Forelimb muscle (tissue), 1 donor: ENCODE measurements at places on chromosomes 6 and 20. TPM values are rescaled to one million over a fixed set of nuclear protein-coding genes. Genes with fewer than 3 reads are reported as not detected.

GRCh38 chr6:52557389-52558265 lies 19.2 kb downstream of the TRAM2 start:
- no peak for DNase-seq

- no peak for DNase-seq
Measured at GRCh38 chr20:41406353-41406752, 39.7 kb upstream of the EMILIN3 start.

- no peak for DNase-seq
Measured at GRCh38 chr6:142302421-142303175, 791 bp downstream of the ADGRG6 start.

DNA sequence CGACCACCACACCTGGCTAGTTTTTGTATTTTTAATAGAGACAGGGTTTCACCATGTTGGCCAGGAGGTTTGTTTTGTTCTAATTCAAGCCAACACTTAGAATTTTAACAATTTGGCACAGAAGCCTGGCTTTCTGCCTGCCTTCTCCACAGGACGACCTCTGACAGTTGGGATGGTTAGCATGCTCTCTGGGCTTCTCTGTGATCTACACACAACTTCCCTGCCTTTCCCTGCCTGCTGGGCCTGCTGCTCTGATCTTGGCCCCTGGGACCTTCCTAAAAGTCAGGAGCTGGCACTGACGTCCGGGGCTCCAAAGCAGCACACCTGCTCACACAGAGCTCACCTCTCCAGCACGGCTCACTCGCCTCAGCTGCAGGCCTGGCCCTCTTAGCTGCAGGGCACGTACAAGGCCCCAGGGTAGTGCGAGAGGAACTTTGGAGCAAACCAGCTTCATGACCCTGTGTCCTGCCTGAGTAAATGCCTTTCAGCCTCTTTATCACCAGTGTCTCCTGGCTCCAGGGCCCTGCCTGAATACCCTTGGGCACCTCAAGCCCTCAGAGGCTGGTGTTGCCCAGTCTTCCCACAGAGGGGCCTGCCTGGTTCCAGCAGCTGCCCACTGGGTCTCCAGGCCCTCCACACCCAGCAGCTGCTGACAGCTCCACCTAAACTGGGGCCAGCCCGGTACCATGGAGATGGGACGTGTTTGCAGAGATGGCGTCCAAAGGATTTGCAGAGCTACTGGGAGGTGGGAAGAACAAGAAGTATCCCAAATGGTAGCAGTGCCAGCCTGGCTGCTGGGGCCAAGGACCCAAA lies 96.0 kb downstream of the PSMB1 start:
- DNase-seq = no peak

DNA sequence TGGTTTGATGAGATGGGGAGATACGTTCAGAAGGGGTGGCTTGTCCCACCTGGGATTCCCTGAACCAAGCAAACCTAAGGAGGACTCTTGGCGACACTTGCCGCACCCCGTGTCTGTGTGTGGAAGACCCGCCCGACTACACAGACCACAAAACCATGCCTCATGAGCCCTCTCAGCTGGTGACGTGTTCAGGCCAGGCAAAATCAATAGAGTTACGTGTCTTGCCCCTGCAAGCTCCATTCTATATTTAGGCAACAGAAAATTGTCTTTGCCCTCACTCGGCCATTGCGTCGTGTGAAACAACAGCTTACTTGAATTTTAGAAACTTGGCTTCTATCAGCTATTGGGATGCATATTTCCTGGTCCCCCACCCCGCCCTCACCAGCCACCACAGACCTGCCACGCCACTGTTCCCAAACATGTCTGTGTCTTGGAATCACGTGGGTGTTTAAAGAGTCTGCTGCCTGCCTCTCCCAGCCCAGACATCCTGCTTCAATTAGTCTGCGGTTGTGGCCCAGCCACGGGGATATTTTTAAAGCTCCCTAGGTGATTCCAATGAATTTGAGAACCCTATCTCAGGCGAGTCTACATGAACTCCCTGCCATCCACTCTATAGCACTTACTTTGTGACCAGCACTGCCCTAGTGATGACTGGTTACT lies 279.2 kb upstream of the EXOC2 start:
- DNase-seq = no peak

DNA sequence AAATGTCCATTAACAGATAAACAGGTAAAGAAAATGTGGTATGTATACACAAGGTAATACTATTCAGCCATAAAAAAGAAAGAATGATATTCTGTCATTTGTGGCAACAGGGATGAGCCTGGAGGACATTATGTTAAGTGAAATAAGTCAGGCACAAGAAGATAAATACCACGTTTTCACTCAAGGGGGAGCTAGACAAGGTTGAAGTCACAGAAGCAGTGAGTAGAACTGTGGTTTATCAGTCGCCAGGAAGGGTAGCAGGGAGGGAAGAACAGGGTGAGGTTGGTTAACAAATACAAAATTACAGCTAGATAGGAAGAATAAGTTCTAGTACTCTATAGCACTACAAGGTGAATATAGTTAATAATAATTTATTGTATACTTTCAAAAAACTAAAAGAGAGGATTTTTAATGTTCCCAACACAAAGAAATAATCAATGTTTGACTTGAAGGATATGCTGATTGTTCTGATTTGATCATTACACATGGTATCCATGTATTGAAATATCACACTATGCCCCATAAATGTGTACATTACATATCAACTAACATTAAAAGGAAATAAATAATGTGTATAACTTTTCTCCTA lies 21.1 kb downstream of the RTN4IP1 start:
- DNase-seq = no peak

Gene CLIC5
- polyA plus RNA-seq = 17.6 TPM

DNA sequence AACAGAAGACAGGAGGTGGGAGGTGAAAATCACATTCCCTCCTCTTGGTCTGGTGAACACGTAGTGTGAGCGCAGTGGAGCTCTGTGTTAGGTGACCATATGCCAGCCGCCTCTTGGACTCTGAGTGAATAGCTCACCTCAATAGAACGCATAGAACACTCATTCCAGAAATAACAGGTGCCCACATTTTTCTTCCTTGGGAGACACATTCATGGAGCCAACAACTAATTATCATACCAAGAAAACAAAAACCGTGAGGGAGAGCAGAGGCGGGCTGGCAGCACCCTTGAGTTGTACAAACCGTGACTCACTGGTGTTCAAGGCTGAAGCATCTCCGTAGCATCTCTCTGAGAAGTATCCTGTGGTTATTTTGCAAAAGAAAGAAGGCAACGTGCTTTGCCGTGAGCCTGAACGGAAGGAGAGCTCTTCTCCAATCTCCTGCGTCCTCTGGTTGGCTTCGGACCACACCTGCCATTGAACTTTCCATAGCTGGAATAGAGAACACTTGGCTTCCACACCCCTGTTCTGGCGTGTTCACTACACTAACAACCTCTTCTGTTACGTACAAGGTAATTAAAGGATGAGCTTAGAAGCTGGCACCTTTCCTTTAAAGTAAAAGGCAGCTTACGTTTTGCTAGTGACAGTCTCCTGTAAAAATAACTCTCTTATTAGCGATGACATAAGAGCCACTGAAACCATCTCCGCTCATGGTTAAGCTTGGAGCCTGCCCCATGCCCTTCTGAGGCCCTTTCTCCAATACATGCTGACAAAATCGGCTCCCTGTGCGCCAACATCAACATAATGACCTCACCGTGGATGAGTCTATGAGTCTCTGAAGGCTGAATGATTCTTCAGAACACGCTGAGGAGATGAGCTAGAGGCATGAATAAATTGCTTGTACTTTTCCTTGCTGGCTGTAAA lies 30.2 kb upstream of the SGK1 start:
- DNase-seq = no peak

GRCh38 chr20:63394920-63395455 lies 33.8 kb upstream of the CHRNA4 start:
- no peak for DNase-seq

Gene PXT1
- polyA plus RNA-seq = 0.08 TPM

- DNase-seq = no peak
Measured at GRCh38 chr6:27374824-27375612, 13.5 kb upstream of the ZNF391 start.

DNA sequence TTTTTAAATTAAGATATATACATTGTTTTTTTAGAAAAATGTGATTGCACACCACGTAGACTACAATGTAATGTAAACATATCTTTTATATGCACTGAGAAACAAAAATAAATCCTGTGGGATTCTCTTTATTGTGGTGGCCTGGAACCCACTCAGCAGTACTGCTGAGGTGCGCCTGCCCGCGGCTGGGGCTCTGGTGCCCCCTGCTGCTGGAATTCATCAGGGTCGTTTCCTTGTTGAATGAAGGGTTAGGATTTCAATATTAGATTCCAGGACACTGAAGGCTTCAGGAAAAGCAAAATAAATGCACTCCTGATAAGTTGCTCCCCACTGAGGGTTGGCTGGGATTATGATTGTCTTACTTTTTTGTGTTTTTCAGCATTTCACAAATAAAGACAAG lies 175.8 kb upstream of the GGTLC1 start:
- no peak for DNase-seq

Gene EDN3
- polyA plus RNA-seq = 24.8 TPM

Gene SLC22A7
- polyA plus RNA-seq = not detected

DNA sequence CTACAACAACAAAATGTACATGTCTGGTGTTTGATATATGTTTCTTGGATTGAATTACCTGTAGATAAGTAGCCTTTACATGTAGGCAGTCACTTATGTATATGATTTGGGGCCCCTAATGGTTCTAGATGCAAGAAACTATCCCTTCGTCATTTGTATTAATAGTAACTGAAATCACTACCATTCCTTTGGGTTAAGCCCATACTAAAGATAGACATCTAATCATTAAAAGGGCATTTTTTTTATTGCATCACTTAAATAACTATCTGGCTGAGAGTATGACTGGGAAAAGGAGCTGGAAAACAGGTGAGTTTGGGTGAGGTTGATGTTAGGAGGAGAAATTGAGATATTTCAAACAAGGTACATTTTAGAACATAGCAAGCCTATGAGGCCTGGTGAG lies 213.5 kb upstream of the PLN start:
- no peak for DNase-seq

- DNase-seq = no peak
Measured at GRCh38 chr6:16354692-16355091, 116.3 kb downstream of the GMPR start.

GRCh38 chr6:47630587-47630986 lies 67.8 kb upstream of the ADGRF4 start:
- no peak for DNase-seq

DNA sequence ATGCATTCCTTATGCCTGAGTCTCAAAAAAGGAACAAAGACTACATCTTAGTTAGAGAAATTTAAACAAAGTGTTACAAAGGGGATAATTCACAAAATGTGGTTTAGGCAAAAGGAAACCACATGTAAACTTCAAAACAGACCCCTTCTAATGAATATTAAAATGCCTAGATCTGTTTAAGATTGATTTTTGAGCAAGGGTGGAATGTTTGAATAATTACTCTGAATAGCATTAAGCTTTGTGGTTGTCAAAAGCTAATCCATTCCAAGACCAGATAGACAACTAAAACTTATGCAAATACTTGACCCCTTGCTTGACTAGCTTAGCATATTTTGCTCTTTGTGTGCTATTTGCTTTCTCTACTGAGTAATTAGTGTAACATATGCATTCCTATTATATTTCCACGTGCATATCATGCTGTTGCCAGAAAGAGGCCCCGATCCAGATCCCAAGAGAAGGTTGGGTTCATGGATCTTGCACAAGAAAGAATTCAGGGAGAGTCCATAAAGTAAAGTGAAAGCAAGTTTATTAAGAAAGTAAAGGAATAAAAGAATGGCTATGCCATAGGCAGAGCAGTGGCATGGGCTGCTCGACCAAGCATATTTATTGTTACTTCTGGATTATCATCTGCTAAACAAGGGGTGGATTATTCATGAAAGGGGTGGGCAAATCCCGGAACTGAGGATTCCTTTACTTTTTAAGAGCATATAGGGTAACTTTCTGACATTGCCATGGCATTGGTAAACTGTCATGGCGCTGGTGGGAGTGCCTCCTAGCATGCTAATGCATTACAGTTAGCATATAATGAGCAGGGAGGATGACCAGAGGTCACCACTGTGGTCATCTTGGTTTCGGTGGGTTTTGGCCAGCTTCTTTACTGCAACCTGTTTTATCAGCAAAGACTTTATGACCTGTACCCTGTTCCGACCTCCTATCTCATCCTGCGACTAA lies 1193.4 kb upstream of the EYS start:
- DNase-seq = no peak

Gene TGM6
- polyA plus RNA-seq = not detected

DNA sequence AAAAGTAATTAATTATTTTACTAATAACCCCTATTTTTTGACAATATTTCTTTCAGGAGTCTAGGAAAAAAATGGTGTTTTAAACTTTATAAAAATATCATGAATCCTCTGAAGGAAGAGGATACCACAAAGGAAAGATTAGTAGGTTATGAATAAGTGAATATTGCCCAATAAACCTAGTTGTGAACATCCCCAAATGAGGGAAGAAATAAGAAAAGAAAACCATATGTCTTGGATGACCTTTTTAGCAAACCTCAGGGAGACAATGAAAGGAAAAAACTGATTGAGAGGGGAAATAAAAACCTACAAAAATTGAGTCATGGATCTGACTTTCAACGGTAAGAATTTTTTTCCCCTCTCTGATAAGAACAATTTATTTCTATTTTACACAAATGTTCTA lies 34.4 kb downstream of the TENT5A start:
- no peak for DNase-seq

GRCh38 chr6:70379473-70380013 lies 33.8 kb upstream of the FAM135A start:
- no peak for DNase-seq

Gene EYS
- polyA plus RNA-seq = 0.47 TPM

Gene SOX18
- polyA plus RNA-seq = 10.8 TPM

DNA sequence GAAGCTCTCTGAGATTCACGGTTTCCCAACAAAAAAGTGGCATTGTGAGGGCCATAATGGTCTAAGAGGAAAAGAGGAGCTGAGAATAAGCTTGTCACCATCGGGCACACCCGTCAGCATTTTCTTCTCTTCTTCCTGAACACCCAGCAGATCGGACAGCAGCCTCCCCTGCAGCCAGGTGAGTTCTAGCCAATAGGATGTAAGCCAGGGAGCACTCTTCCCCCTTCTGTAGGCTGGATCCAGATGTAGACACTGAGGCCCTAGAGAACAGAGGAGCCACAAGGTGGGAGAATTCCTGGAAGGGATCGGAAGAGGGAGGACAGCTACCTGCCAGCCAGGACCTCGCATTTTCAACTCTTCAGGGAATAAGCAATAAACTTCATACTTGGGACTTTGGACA lies 228.0 kb downstream of the SYNDIG1 start:
- DNase-seq = no peak

Gene SIM1
- 3.9 TPM for polyA plus RNA-seq

GRCh38 chr6:158707120-158707820 lies 57.4 kb downstream of the SYTL3 start:
- no peak for DNase-seq

Gene PBOV1
- not detected for polyA plus RNA-seq

Gene KHDC1L
- 0.54 TPM for polyA plus RNA-seq

GRCh38 chr6:80211286-80211685 lies 104.8 kb downstream of the BCKDHB start:
- DNase-seq = no peak

GRCh38 chr20:51702556-51702955 lies 65.6 kb downstream of the ATP9A start:
- no peak for DNase-seq
